Stimulated activated CD8-positive, alpha-beta memory T cell treated with anti-CD3 and anti-CD28 coated beads, Interleukin-2, amount 100 ng/mL, for 48 hours (primary cell): ENCODE measurements at places on chromosomes 12 and 14.

DNA sequence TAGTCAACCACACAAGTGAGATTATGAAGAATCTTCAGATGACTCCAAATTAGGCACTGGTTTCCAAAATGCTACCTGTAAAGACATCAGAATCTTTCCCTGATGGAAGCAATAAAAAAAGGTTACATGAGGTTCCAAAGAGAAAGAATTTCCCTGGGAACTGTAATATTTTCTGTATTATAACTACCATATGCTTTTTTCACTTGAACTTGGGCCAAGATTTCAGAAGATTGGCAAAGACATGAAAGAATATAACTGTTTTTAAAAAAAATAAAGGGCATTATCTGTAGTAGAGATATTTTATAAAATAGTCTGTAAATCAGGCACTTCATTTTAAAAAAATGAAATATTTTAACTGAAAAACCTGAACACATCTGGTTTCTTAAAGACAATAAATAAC is 12.9 kb downstream of the HECTD1 start:
- no peak for DNase-seq

DNA sequence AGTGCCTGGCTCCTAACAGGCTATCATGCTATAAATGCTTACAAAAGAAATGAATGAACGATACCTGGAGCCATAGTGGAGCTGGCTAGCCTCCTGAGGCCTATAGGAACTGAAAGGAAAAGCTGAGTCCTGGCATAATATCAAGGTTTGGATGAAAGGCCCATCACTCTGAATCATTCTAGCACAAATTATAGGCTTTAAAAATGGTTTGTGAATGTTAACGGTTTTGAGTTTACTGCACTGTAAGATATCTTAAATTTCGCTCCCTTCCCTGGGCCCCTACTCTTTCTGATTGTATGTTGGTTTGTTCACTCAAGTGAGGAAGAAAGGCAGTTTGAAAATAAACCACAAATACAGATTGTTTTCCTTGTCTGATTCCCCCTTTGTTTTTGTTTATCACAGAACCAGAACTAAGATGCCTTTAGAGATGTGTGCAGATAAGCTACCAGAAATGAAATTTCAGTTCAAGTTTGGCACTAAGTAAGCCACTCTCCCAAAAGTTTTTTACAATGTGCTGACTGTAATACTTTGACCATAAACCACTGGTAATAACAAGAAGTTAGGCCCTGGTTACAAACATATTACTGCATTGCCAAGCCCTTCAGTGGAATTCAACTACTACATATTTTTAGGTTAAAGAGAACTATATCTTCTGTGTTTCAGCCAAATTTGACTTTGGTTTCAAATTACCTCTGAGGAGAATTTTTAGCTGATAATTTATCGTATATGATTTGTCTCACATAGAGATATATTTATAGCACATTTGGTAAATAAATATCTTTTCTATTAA is 89.5 kb downstream of the ALX1 start:
- DNase-seq: no peak

GRCh38 chr12:318759-319515 is 56.3 kb upstream of the SLC6A13 start:
- no peak for DNase-seq

DNA sequence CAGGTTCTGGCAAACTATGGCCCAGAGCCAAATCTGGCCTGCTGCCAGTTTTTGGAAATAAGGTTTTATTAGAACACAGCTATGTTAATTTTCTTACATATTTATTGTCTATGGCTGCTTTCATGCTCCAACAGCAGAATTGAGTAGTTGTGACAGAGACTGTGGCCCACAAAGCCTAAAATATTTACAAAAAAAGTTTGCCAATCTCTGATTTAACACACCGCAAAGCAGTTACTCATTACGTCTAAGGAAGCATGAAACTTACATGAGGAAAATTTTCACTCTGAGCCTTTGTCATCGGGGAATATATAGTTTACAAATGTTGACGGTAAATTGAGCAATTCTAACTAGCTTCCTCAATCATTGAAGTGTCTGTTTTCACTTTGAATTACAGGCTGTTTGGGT is 96.5 kb downstream of the UNC79 start:
- no peak for DNase-seq

- DNase-seq: no peak
Observed at GRCh38 chr12:132695431-132695830, 8.0 kb downstream of the PXMP2 start.

DNA sequence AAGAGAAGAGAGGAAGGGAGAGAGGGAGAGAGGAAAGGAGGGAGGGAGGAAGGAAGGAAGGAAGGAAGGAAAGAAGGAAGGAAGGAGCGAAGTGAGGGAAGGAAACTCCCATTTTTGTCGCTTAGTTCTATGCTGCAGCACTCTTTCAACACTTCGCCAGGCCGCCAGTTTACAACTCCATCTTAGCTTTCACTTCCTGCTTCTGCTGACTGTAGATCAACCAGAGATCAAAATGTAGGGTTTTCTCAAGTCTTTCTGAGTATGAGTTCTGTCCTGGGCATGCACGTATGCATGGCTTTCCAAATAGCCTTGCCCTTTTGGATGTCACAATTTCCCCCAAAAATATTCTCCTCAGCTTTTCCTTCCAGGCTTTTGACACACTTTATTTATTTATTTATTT is 723.4 kb downstream of the TRHDE start:
- no peak for DNase-seq

DNA sequence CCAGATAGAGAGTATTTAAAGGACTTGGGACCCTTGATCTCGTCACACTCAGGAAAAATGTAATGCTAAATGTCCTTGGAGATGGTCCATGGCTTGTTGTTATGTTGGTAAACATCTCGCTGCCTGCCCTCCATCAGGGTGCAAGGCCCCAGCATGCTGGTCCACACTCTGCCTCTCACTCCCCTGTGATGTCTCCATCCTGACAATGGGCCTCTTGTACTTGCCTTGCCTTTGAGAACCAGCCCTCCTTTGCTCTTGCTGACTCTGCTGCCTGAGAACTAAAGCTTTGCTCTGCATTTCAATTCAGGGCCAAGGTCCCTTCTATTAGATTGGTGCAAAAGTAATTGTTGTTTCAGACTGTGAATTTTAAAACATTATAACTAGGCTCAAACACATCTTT is 131.0 kb upstream of the LMNTD1 start:
- DNase-seq: no peak

DNA sequence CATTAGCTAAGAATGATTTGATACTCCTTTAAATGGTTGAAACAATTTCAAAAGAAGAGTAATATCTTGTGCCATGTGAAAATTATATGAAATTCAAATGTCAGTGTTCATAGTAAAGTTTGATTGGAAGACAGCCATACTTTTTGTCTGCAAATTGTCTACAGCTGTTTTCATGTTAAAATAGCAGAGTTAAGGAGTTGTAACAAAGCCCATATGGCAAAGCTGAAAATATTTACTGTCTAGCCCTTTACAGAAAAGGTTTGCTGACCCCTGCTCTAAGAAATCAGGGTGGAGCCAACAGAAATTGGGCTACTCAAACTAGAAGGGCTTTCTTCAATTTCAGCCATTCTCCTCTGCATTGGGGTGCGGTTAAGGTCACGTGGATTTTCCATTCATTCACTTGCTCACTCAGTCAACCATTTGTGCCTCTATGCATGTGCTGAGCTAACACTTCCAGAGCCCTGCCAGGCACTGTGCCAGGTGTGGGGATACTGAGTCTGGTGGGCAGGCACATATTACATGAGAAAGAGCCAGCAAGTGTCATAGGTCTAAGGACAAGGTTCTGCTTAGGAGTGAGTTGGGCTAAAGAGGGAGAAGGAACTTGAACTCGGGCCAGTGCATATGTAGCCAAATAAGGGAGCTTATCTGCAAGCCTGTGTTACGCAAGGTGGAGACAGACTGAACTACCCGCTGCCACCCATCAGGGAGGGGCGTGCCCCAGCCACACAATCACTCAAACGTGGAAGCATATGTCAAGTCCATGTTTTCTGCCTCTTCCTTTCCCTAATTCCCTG is 139.8 kb upstream of the NOS1 start:
- DNase-seq: no peak

GRCh38 chr12:31765931-31766330 is 37.1 kb upstream of the AMN1 start:
- no peak for DNase-seq

- DNase-seq: no peak
Observed at GRCh38 chr14:69553252-69553651, 21.4 kb downstream of the CCDC177 start.

DNA sequence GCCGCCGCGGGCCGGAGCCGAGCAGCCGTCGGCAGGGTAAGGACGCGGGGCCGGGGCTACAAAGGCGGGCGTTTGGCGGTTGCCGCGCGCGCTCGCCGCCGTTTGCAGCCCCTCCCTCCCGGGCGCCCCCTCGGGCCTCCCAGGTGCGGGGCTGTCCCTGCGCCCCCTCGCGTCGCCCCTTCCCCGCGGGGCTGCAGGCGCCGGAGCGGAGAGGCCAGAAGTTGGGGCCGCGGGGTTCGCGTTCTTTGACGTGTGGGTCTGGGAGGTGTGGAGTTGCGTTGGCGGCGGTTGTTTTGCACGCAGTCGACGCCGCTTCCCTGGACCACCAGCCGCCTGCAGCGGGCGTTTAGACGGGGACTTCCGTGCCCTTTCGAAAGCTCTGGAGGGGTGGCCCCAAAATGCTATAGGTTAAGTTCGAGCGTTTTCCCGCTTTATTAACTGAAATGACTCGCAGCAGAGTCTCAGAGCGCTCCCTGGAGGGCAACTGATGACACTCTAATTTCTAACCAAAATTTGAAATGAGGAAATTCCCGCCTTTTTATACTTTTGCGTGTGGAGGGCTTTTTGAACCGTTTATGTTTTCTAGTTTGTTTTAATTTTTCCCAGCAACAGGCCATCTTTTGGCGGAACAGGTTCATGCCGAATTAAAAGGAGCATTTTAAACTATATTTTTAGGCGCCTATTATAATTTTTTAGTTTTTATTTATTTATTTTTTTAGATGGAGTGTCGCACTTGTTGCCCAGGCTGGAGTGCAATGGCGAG is 902 bp downstream of the TMPO start:
- DNase-seq: peak; percentile 80

GRCh38 chr14:24251880-24252288 is 9.5 kb upstream of the TINF2 start:
- no peak for DNase-seq

GRCh38 chr14:58166005-58166983 is 14.3 kb upstream of the ARMH4 start:
- peak; percentile 58 for DNase-seq

GRCh38 chr12:62960324-62960723 is 25.4 kb upstream of the PPM1H start:
- no peak for DNase-seq

DNA sequence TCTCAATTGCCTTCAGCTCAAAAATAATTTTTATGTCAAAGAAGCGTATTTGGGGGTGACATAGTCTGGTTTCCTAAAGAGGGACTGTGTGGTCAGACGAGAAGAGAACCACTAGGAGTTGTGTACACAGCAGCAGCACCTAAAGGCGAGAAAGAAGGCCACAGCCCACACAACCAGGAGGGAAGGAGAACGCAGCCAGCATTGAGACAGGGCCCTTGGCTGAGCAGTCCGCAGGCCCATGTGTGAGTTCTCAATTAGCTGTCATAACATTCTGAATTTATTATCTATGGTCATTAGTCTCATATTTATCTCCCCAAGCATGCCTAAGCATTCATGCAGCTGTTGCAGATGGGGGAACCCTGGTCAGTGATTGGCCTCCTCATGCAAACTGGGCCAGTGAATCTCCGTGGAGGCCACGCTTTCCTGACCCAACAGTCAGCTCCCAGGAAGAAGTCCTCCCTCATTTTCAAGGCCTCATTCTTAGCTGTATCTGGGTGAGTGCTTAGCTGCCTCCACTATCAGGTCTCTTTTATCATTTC is 81.2 kb upstream of the ATF7IP start:
- DNase-seq: no peak

- no peak for DNase-seq
Observed at GRCh38 chr12:60693019-60693626, 1097.3 kb downstream of the SLC16A7 start.

GRCh38 chr12:66142826-66143225 is 12.3 kb upstream of the LLPH start:
- DNase-seq: no peak

DNA sequence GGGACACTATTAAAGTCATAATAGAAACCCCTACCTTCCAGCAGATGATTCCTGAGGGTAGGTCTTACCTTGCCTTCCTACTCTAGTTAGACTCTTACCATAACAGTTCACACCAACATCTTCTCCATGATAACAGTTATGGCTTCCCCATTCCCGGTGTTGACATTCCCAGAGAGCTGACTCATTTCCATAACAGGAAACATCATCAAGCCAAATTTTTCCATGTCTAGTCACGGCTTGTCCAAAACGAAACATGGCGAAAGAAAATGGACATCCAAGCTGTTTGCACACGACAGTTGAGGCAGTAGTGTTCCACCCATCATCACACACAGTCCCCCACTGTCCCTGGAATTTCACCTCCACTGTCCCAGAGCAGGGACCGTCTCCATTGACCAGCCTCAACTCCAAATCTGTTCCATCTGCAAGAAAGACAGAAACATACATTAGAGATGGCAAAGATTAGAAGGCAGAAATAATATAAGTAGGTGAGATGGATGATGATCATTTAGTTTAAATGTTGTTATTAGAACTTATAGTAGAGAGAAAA is 10.6 kb downstream of the CD163L1 start:
- DNase-seq: no peak

DNA sequence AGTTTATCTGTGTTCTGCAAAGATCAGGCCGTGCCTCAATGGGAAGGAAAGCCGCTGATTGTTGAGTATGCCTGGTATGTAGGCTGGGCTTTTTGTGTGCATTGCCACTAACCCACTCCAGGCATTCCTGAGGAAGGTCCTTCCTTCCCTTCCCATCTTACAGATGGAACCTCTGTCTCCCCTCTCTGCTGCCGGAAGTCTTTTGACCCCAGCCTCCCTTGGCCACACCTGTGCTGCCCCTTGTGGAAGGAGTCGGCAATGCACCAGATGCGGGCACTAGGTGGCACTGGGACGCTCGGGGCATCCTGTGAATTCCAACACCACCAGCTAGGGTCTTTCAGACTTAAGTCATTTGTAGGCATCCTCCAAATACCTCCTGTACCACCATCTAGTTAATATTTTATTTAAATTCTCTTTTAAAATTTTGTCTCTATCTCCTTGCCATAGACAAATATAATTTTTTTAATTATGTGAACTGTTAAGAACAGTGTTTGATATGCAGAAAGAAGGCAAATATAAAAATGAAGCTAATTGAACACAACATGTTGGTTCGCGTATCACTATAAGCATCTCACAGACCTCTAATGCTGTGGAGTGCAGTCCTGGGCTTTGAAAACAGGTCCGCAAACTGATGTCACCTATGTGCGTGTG is 99.6 kb downstream of the RIN3 start:
- DNase-seq: peak; percentile 45

GRCh38 chr12:97022536-97023230 is 115.6 kb downstream of the NEDD1 start:
- no peak for DNase-seq

- no peak for DNase-seq
Observed at GRCh38 chr12:109892748-109893147, 7.3 kb upstream of the TCHP start.

- peak; percentile 58 for DNase-seq
Observed at GRCh38 chr12:116599285-116600136, 40.3 kb downstream of the MAP1LC3B2 start.
